K562 (cell line): ENCODE measurements at places on chromosomes 5 and 9. TPM values are rescaled to one million over a fixed set of nuclear protein-coding genes. Genes with fewer than 3 reads are reported as not detected.

Gene LRRC70
- 0.73 and 0.83 TPM in 2 replicates for total RNA-seq

Gene HAND1
- total RNA-seq = not detected in 2 replicates

DNA sequence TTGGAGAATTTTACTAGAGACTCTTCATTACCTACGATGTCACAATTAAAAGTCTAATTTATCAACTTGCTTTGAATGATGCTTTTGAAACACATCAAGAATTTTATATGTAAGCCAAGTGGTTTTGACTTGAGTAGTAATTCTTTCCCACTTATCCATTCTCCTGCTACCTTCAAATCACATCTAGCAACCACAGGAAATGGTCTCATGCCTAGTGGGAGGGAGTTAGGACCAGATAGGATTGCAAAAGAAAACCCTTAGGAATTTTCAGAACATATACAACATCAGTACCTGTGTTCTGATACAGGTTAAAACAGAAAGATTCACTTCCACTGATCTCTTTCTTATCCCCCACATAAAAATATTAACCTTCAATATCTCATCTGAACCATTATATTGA lies 260.4 kb downstream of the CWC27 start:
- no peaks in the 10 kb centered on the region for H3K4me1 ChIP-seq
- no peak overlapping the region for H3K27ac ChIP-seq
- H3K27me3 ChIP-seq = no peaks in the 10 kb centered on the region
- H3K36me3 ChIP-seq = no peaks in the 10 kb centered on the region

DNA sequence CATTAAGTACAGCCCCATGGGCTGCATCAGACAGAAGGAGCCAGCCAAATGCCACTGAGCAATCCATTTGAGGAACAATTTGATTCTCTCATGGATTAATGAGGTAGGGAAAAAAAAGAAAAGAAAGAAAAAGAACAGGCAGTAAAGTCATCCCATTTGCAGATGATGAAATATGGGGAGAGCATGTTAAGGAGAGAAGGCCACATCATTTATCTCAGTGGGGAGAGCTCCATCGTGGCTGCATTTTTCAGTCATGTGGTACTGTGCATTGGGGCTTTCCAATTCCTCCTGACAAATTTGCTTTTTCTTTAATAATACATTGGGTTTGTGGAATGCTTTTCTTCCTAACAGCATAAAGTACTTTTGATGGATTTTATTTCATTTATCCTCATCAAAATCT lies 375.2 kb upstream of the TLE4 start:
- no peaks in the 10 kb centered on the region for H3K27me3 ChIP-seq
- H3K4me1 ChIP-seq = no peaks in the 10 kb centered on the region
- no peaks in the 10 kb centered on the region for H3K36me3 ChIP-seq
- DNase-seq = no peak
- no peak overlapping the region for H3K4me3 ChIP-seq

GRCh38 chr5:141945511-141946051 lies 12.4 kb downstream of the PCDH12 start:
- peaks cover 9% of the 10 kb centered on the region for H3K4me1 ChIP-seq
- H3K4me3 ChIP-seq = no peak overlapping the region
- no peaks in the 10 kb centered on the region for H3K36me3 ChIP-seq
- DNase-seq = no peak

GRCh38 chr9:107867738-107868137 lies 378.2 kb upstream of the KLF4 start:
- H3K27ac ChIP-seq = no peak overlapping the region
- no peaks in the 10 kb centered on the region for H3K4me1 ChIP-seq
- H3K27me3 ChIP-seq = peaks cover 5% of the 10 kb centered on the region
- no peak overlapping the region for H3K4me3 ChIP-seq
- no peaks in the 10 kb centered on the region for H3K36me3 ChIP-seq
